ENCODE measurements at places on chromosomes 4 and X.
A peak's percentile ranks its signal among the peaks of the same experiment; 100 is the strongest.

GRCh38 chr4:85113706-85114105, 147.2 kb upstream of the WDFY3 start:
- H3K4me1 ChIP-seq = no peaks in the 10 kb centered on the region
- no peak for DNase-seq
- H3K36me3 ChIP-seq = no peaks in the 10 kb centered on the region
- H3K27me3 ChIP-seq = no peaks in the 10 kb centered on the region

DNA sequence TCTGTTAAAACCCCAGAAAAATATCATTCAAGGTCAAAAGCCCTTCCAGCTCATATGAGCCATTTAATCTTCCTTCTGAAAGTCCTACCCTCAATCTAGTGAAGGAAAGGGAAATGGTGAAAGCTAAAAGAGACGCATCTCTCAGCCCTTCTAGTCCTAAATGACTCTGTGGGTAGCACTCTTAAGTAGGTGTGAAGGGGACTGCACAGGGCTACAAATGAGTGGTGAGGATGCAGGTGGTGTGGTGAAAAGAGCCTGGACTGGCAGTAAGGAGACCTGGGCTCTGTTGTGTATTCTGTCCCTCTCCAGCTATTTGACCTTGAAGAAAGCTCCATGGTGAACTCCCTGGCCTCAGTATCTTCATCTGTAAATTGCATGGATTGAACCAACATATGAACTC, 671.8 kb upstream of the DIPK2B start:
- DNase-seq = no peak
- no peak overlapping the region for H3K4me3 ChIP-seq
- no peak overlapping the region for H3K27ac ChIP-seq
- no peaks in the 10 kb centered on the region for H3K27me3 ChIP-seq

GRCh38 chr4:95742872-95743271, 97.0 kb upstream of the PDHA2 start:
- H3K27me3 ChIP-seq = peaks cover 11% of the 10 kb centered on the region
- no peak overlapping the region for H3K27ac ChIP-seq
- H3K4me1 ChIP-seq = no peaks in the 10 kb centered on the region

GRCh38 chr4:184503869-184504300, 29.5 kb upstream of the IRF2 start:
- no peak for DNase-seq
- no peaks in the 10 kb centered on the region for H3K27me3 ChIP-seq
- peaks cover 37% of the 10 kb centered on the region for H3K4me1 ChIP-seq

DNA sequence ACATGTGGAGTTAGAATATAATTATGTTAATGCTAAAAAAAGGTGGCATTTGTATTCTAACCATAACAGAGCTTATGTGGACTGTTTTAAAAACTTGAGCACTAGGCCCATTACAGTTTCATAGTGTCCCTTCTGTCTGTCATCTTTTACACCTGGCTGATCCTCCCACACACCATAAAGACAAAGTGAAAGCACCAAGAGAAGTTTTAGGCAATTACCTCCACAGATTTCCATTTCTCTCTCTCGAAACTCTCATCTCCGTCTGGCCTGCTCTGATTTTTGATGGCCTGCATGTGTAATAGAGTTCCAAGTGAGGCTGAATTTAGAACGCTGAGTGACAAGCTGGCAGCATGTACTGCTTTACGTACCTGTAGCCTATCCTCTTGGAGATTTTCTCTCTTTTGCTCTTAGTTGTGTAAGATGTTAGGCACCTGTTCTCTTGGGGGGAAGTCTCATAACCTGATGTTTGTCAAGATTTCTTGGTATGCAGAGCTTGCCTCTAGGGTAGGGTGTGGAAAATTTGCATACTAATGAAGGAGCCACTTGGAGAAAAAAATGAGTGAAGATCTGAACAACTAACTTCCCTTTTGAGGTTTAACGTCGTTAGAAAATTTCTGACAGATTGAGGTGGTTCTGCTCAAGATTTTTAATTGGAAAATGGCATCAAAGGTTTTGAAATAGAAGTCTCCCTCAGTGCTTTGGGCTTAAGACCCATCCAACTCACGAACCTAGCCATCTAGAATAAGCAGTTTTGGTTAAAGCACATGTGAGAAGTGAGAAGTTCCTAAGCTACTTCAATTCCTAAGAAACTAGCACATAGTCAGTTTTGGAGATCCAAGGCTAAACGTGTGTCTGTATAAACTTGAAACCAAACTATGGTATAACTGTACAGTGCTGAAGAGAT, 57.6 kb upstream of the RAP1GDS1 start:
- no peak for DNase-seq
- H3K4me1 ChIP-seq = peaks cover 22% of the 10 kb centered on the region
- peak overlapping the region; percentile 32 for H3K4me3 ChIP-seq
- no peaks in the 10 kb centered on the region for H3K27me3 ChIP-seq

GRCh38 chr4:17597517-17597916, 16.9 kb upstream of the MED28 start:
- no peaks in the 10 kb centered on the region for H3K4me1 ChIP-seq
- no peaks in the 10 kb centered on the region for H3K27me3 ChIP-seq
- H3K27ac ChIP-seq = no peak overlapping the region
- peaks cover 4% of the 10 kb centered on the region for H3K36me3 ChIP-seq
- H3K4me3 ChIP-seq = no peak overlapping the region
- no peak for DNase-seq

GRCh38 chr4:124111411-124111810, 601.1 kb downstream of the ANKRD50 start:
- no peak for DNase-seq
- no peak overlapping the region for H3K27ac ChIP-seq
- no peak overlapping the region for H3K4me3 ChIP-seq

DNA sequence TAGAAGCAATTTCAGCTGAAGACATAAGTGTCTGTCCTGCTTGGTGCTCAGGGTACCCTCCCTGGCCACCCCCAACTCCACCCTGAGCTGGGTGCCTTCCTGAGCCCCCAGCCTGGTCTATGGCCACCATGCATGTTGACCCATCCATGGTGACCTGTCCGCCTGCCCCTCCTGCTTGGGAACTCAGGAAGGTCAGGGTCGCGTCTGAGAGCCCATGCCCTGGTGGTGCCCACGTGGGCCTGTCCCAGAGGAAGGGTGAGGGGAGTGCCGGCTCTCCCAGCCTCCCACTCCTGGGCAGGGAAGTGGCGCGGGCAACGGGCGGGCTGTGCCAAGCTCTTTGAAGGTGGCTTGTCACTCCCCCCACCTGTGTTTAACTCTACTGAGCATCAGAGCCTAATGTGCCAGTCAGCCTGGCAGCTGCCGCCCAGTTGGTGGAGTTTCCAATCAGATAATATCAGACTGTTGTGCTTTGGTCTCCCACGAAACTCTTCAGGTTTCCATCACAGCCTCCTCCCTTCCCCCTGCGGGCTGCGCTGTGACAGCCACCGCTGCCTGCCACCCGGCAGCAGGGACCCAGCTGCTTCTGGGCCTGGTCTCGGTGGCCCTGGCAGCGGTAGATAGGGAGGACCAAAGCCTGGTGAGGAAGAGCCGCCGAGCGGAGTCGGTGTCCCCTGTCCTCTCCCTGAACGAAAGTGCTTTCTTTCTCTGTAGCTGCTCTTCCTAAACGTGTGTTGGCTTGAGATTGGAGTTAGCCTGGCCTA, 4.8 kb downstream of the SH3BP2 start:
- no peaks in the 10 kb centered on the region for H3K36me3 ChIP-seq
- peak overlapping the region; percentile 88 for H3K4me3 ChIP-seq
- peaks cover 72% of the 10 kb centered on the region for H3K4me1 ChIP-seq
- no peaks in the 10 kb centered on the region for H3K27me3 ChIP-seq
- DNase-seq = no peak

GRCh38 chr4:48187813-48188212, 53.8 kb upstream of the TXK start:
- DNase-seq = no peak
- no peaks in the 10 kb centered on the region for H3K27me3 ChIP-seq
- no peak overlapping the region for H3K27ac ChIP-seq
- no peaks in the 10 kb centered on the region for H3K4me1 ChIP-seq
- no peak overlapping the region for H3K4me3 ChIP-seq

DNA sequence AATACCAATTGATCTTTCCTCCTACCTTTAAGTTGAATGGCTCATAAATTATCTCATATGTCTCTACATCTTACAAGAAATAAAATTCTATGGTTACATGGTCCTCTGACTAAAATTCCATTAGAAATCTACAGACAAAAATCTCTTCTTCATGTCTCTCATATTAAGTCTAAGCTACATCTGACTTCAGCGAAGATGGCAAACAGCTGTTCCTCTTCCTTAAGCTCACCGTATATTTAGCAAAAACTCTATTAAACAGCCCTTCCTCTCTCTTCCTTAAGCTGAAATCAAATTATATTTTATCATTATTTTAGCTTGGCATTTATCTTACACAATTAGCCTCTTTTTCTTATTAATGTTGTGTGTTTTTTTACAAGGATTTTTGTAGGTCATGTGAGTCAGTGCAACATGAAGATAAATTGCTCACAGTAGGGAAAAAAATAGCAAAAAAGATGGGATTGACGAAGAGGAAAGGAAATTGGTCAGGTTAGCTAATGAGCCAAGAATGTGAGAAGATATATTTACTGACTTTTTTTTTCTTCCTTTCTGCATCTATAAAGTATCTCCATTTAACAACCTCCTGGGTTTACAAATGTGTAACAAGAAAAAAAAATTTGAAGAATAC, 2412.8 kb downstream of the ARAP2 start:
- no peaks in the 10 kb centered on the region for H3K27me3 ChIP-seq
- H3K4me1 ChIP-seq = no peaks in the 10 kb centered on the region
- DNase-seq = no peak
- H3K4me3 ChIP-seq = no peak overlapping the region
- H3K36me3 ChIP-seq = no peaks in the 10 kb centered on the region
- no peak overlapping the region for H3K27ac ChIP-seq

- no peak overlapping the region for H3K27ac ChIP-seq
- peaks cover 38% of the 10 kb centered on the region for H3K27me3 ChIP-seq
- H3K36me3 ChIP-seq = no peaks in the 10 kb centered on the region
- H3K4me1 ChIP-seq = peaks cover 1% of the 10 kb centered on the region
Measured at GRCh38 chr4:3658530-3658913, 107.7 kb upstream of the ADRA2C start.

GRCh38 chr4:101183666-101184373, 163.5 kb downstream of the PPP3CA start:
- H3K36me3 ChIP-seq = peaks cover 19% of the 10 kb centered on the region
- no peak for DNase-seq
- H3K4me1 ChIP-seq = peaks cover 35% of the 10 kb centered on the region
- no peak overlapping the region for H3K27ac ChIP-seq
- no peaks in the 10 kb centered on the region for H3K27me3 ChIP-seq

DNA sequence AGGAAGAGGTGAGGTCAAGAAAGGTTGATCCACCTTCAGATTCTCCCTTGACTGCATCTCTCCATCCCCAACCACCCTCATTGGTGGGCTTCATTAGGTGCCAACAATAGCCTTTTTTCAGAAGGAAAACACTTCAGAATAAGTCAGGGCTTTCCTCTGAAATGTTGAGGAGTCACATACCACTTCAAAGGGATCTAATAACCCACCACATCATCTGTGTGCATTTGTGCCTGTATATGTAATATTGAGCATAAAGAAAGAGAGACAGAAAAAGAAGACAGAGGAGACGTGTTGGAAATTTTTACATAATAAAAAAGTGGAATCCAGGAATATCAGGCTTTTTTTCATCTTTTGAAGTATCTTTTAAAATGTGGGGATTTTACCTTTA, 209.1 kb upstream of the SLC7A11 start:
- H3K36me3 ChIP-seq = no peaks in the 10 kb centered on the region
- H3K4me3 ChIP-seq = no peak overlapping the region
- no peak overlapping the region for H3K27ac ChIP-seq
- no peak for DNase-seq
- no peaks in the 10 kb centered on the region for H3K4me1 ChIP-seq
- H3K27me3 ChIP-seq = peaks cover 10% of the 10 kb centered on the region

GRCh38 chrX:96447161-96447560, 237.5 kb upstream of the DIAPH2 start:
- H3K4me1 ChIP-seq = no peaks in the 10 kb centered on the region
- no peaks in the 10 kb centered on the region for H3K27me3 ChIP-seq
- no peak for DNase-seq
- H3K27ac ChIP-seq = no peak overlapping the region

DNA sequence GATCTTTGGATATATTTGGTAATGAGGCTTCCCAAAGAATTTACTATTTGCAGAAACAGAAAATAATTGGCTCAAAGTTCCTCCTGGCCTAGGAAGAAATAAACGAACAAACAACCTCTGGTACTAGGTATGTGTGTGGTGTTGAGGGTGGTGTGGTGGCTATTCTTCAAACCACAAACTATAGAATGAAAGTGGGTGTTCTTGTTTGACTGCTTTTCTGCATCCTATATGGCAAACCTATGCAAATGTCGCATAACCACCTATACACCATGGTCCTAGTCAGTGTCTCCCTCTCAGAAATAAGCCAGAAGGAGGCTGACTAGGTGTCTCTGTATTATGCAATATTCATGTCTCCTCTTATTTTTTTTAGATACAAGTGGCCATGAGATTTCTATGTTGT, 106.6 kb upstream of the PCDH18 start:
- no peak for DNase-seq
- H3K27me3 ChIP-seq = no peaks in the 10 kb centered on the region
- no peak overlapping the region for H3K4me3 ChIP-seq

- H3K27ac ChIP-seq = no peak overlapping the region
- H3K36me3 ChIP-seq = no peaks in the 10 kb centered on the region
- no peak for DNase-seq
- no peaks in the 10 kb centered on the region for H3K27me3 ChIP-seq
Measured at GRCh38 chr4:10758906-10759305, 74.3 kb upstream of the CLNK start.

DNA sequence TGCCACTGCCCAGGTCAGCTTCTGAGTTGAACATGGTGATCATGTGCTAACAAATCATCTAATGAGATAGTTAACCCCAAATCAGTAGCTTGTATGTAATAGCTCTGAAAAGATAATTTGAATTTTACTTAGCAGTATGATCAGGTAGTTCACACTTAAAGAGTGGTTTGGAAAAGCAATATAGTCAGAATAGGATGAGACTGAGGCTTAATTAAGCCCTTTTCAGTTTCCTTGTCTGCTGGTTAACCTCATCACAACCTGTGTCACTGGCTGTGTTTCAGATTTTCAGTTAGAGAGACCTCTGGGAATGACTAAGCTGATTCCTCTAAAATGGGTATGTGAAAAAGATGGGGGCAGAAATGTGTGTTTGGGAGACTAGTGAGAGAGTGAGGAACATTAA, 38.1 kb downstream of the GPR174 start:
- no peaks in the 10 kb centered on the region for H3K27me3 ChIP-seq
- peaks cover 4% of the 10 kb centered on the region for H3K36me3 ChIP-seq
- peak overlapping the region; percentile 78 for H3K27ac ChIP-seq
- no peak for DNase-seq
- H3K4me1 ChIP-seq = peaks cover 15% of the 10 kb centered on the region

GRCh38 chr4:80215449-80216052, 18.2 kb downstream of the PRDM8 start:
- peaks cover 11% of the 10 kb centered on the region for H3K27me3 ChIP-seq
- no peak for DNase-seq
- no peaks in the 10 kb centered on the region for H3K36me3 ChIP-seq
- no peak overlapping the region for H3K27ac ChIP-seq
- no peak overlapping the region for H3K4me3 ChIP-seq

DNA sequence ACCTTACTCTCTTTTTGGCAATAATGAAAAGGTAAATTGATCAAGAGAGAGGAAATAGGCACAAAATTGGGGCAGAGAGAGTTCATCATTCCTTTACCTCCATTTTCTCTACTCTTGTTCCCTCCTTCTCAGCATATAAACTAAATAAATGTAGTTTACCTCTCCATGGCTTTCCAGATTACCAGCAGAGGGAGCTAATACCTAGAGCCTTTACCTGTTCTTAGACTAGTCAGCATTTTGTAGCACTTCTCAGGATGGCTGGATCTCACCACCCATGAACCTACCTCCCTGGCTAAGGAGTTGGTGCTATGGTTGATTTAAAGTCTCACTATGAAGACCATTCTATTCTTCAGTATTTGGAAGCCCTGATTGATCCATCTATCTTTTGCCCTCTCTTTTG, 15.7 kb downstream of the OFD1 start:
- no peak overlapping the region for H3K4me3 ChIP-seq
- no peaks in the 10 kb centered on the region for H3K27me3 ChIP-seq
- H3K36me3 ChIP-seq = no peaks in the 10 kb centered on the region

All from naive thymus-derived CD8-positive, alpha-beta T cell (primary cell).